ENCODE measurements at places on chromosomes 3 and 15.

DNA sequence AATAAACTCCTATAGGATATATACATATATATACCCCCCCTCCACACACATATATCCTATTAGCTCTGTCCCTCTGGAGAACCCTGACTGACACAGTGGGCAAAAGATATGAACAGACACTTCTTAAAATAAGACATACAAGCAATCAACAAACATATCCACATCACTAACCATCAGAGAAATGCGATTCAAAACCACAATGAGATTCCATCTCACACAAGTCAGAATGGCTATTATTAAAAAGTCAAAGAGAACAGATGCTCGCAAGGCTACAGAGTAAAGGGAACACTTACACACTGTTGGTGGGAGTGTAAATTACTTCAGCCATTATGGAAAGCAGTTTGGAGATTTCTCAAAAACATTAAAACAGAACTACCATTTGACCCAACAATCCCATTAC is 46.2 kb upstream of the ARHGEF26 start:
- no peak for DNase-seq
- H3K36me3 ChIP-seq, result no peaks in the 10 kb centered on the region
- H3K4me1 ChIP-seq, result no peaks in the 10 kb centered on the region
- H3K27me3 ChIP-seq, result no peaks in the 10 kb centered on the region
- H3K4me3 ChIP-seq, result no peak overlapping the region

DNA sequence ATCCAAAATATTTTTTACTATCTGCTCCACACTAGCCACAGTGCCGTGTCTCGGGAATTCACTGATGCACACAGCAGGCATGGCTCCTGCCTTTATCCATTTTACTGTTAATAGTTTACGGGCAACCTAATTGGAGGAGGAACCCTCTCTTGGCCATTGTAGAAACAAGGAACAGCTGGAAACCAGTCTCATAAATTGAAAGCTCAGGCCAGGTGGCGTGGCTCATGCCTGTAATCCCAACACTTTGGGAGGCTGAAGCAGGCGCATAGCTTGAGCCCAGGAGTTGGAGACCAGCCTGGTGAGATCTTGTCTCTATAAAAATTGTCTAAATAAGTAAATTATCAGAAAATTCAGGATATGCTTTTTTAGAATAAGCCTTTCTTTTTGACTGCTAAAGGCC is 39.0 kb downstream of the IL5RA start:
- H3K27me3 ChIP-seq, result no peaks in the 10 kb centered on the region
- DNase-seq, result no peak
- H3K36me3 ChIP-seq, result no peaks in the 10 kb centered on the region
- H3K4me3 ChIP-seq, result no peak overlapping the region

DNA sequence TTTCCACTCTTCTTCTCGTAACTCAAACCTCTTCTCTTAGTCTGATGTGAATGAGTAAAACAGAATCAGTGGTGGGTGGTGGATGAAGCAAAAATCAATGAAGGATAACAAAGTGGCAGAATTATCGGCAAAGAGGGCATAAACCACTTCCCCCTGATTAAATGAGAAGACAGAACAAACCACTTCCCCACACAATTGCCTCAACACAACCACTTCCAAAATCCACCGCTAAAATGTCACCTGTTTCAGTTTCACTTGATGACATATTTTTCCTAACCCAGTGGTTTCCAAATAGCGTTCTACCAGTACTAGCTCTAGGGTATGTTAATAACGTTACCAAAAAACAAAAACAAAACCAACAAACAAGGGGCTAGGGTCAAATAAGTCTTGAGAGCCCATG is 478.7 kb upstream of the WNT5A start:
- no peaks in the 10 kb centered on the region for H3K36me3 ChIP-seq
- H3K27me3 ChIP-seq, result no peaks in the 10 kb centered on the region
- H3K4me3 ChIP-seq, result no peak overlapping the region
- no peak overlapping the region for H3K27ac ChIP-seq
- DNase-seq, result no peak
- H3K4me1 ChIP-seq, result no peaks in the 10 kb centered on the region

- DNase-seq, result no peak
- no peak overlapping the region for H3K27ac ChIP-seq
- H3K4me3 ChIP-seq, result no peak overlapping the region
These were observed 118.0 kb upstream of the RAD18 start for GRCh38 chr3:9081184-9081818.

DNA sequence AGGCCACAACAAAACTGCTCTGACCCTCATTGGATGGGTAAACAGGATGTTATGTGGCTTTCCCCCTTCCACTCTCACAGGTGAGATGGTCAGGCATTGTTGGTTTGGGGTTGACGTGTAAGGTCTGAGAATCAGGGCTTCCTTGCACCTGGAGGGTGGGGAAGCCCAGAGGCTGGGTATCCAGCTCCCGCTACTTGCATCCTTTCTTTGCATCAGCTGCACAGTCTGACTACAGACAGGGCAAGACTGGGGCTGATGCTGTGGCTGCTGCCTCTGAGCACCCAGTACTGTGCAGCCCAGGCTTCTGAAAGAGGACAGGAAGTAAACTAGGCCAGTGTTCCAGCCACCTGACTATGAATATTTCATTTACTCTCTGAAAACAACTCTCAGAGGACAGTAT is 58.0 kb upstream of the ATP2B2 start:
- no peak overlapping the region for H3K27ac ChIP-seq
- peaks cover 44% of the 10 kb centered on the region for H3K27me3 ChIP-seq
- no peaks in the 10 kb centered on the region for H3K36me3 ChIP-seq
- no peak for DNase-seq
- H3K4me1 ChIP-seq, result no peaks in the 10 kb centered on the region

DNA sequence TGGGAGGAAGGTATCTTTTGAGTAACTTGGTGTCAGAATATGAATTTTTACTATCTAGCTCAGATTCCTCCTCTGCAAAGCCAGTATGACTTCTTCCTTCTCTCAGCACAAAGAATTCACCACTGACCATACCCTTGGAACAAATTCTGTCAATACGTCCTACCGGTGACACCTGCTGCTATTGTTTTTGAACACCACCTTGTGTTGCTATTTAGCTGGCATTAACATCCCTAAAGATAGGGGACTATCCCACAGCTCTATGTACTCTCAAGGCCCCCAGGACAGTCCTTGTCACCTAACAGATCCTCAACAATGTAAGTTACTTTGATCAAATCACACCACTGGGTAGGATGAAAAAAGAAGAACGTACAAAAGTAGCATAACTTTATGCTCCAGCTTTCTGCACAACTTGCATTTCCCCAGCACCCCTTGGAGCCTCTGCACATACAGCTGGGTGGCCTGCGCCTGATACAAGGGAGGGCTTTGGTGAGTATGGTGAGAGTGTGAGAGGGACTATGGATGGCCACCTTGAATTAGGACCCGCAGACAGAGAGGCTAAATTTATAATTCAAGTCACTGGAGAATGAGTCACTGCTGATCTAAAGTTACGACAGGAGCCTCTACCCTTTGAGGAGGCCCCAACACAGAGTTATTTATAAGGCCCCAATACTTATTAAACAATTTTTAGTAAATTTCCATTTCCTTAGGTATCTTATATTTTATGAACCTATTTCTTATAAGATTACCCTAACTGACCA is 2.3 kb upstream of the COLQ start:
- H3K36me3 ChIP-seq, result no peaks in the 10 kb centered on the region
- DNase-seq, result no peak
- H3K4me3 ChIP-seq, result no peak overlapping the region
- no peak overlapping the region for H3K27ac ChIP-seq
- H3K27me3 ChIP-seq, result no peaks in the 10 kb centered on the region

DNA sequence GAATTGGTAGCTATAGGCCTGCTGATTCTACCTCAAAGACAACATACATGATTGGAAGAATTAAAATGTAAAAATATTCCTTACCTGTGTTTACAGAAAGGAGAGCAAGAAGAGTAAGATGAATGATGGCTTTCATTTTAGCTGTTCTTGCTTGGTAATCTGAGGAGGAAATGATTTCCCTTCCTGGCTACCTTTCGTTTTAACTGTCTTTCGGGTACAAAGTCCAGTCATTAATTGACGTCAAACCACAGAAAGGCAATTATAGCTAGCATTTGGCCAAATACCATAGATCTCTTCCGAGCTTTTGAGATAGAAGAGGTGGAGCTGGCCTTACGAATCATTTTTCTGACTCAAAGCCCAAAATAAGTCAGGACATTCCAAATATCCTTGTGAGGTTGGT is at the start of gene MUC13:
TSS of gene MUC13 (minus strand) at position 175 of the 400 bp plus-strand sequence. CDS start at position 136, 39 bp downstream.
- no peak within 1 kb of the TSS for H3K4me3 ChIP-seq
- H3K27me3 ChIP-seq, result peaks cover 5% of the 10 kb centered on the region
- no peak for DNase-seq
- H3K4me1 ChIP-seq, result no peaks in the 10 kb centered on the region

DNA sequence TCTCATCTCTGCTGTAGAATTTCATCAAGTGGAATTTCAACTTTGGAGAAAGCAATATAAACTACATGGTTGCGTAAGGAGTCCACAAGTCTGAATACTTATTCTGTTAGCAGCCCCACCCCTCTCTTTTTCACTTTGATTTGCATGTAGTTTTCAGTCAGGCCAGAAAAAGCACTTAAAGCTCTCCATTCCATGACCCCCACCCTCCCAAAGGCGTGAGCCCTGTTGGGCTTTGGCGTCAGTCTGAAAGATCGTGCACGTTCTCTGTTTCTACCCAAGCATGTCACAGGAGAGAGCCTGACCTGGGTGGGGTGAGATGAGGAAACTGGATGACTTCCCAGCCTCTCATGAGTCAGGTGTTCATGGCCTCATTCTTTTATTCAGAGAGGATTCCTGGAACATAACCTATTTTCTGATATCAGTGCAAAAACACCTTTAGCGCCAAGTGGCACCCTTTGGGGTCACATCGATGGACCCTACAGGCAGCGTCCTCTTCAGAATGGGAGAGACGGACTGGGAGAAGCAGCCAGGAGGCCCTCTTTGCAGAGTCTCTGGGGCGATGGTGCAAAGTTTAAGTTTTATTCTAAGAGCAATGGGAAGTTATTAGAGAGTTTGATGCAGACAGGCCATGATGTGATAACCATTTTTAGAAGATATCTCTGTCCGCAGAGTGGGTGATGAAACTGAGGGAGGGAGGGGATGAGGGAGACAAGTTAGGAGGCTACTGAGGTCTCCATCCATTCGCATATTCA is 55.8 kb downstream of the LSM3 start:
- no peak for DNase-seq
- peaks cover 25% of the 10 kb centered on the region for H3K27me3 ChIP-seq
- no peak overlapping the region for H3K27ac ChIP-seq
- peaks cover 4% of the 10 kb centered on the region for H3K4me1 ChIP-seq
- H3K36me3 ChIP-seq, result peaks cover 11% of the 10 kb centered on the region
- no peak overlapping the region for H3K4me3 ChIP-seq

GRCh38 chr3:111311126-111311525 is 230.9 kb upstream of the CD96 start:
- H3K4me1 ChIP-seq, result peaks cover 36% of the 10 kb centered on the region
- H3K27ac ChIP-seq, result peak overlapping the region; percentile 98
- no peak for DNase-seq
- H3K4me3 ChIP-seq, result peak overlapping the region; percentile 27
- H3K36me3 ChIP-seq, result no peaks in the 10 kb centered on the region
